Foreskin keratinocyte (primary cell): ENCODE measurements at places on chromosomes 6 and 20. TPM values are rescaled to one million over a fixed set of nuclear protein-coding genes. Genes with fewer than 3 reads are reported as not detected.

Gene CALHM6
- 4.0 and 4.6 TPM in 2 replicates for polyA plus RNA-seq

Gene FAM83C
- polyA plus RNA-seq = 2.3 and 3.1 TPM in 2 replicates

Gene OLIG3
- not detected in 2 replicates for polyA plus RNA-seq

- no peak for DNase-seq
Observed at GRCh38 chr6:14046476-14047068, 71.0 kb upstream of the CD83 start.

- DNase-seq = no peak
Observed at GRCh38 chr6:128667339-128667858, 147.0 kb upstream of the PTPRK start.
